ENCODE measurements at places on chromosomes 6 and 20.

DNA sequence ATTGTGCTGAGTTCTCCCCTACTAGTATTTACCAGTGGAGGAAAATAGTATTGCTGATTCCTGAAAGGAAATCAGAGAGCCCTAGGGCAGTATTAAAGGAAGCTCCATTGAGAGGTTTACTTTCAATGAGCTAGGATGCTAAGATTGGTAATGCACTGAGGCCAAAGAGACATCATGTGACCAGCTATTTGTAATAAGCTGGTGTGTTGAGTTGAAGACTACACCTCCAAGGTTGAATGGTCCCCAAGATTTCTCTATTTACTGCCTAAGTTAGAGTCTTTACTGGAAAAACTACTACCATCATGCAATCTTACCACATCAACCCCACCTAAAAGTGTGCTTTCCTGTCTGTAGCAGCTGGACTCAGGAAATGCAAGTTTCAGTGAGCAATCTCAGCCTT lies 151.5 kb upstream of the GJE1 start:
- no peak for DNase-seq

GRCh38 chr6:29737707-29738630 lies 14.7 kb downstream of the HLA-F start:
- peak; percentile 44 for DNase-seq

DNA sequence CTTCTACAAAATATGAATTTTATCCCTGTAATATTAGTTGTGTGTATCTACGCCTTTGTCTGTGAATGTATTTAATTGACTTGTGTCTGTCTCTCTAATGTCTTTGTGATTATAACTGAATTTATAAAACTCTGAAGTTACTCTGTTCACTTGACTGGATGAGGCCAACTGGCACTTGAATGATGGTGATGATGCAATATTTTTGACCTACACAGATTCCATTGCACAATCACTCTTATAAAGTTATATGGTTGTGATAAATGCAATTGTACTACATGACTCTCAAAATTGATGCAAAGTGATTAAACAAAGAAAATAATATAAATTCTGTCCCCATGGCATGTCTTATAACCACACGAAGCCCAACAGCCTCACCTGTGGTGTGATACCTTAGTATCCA lies 287.3 kb upstream of the PLN start:
- no peak for DNase-seq

GRCh38 chr6:109655761-109656262 lies 35.2 kb downstream of the AK9 start:
- DNase-seq: no peak

GRCh38 chr6:3037638-3038365 lies 30.5 kb upstream of the RIPK1 start:
- no peak for DNase-seq

- DNase-seq: no peak
Measured at GRCh38 chr20:50265245-50265946, 74.8 kb downstream of the CEBPB start.

GRCh38 chr6:7175462-7175861 lies 67.7 kb downstream of the RREB1 start:
- DNase-seq: no peak

DNA sequence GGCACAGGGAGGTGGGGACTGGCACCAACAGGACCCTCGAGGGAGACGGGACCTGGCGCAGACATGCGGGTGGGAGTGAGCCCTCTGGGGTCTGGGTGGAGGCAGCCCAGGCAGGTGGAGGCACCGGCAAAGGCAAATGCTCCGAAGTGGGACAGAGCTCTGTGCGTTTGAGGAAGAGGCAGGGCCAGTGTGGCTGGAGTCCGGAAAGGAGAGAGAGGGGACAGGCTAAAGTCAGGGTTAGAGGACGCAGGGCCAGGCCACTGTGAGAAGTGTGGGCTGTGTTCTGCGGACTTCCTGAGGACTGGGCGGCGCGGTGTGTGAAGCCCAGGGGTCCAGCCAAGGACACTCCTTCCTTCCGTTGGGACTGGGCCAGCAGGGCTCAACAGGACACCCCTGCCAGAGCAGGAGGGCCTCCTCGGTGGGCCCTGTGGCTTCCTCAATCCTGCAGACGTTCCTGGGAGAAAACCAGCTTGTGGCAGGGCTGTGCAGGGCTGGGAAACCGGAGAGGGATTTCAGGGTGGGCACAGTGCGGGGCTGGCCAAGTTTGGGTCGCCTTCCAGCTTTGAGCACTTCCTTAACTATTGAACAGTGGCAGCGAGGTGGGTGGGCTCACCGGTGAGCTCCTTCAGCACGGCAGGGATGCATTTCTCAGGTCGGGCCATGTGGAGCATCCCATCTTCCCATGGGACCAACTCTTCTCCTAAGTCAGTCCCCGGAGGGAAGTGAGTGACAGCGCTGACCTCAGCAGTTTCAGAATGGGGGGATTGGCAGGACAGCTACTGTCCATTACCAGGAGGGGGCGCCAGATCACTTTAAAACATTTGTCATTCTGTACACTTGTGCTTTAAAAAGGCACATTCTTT lies 22.5 kb downstream of the MOCS3 start:
- peak; percentile 59 for DNase-seq

DNA sequence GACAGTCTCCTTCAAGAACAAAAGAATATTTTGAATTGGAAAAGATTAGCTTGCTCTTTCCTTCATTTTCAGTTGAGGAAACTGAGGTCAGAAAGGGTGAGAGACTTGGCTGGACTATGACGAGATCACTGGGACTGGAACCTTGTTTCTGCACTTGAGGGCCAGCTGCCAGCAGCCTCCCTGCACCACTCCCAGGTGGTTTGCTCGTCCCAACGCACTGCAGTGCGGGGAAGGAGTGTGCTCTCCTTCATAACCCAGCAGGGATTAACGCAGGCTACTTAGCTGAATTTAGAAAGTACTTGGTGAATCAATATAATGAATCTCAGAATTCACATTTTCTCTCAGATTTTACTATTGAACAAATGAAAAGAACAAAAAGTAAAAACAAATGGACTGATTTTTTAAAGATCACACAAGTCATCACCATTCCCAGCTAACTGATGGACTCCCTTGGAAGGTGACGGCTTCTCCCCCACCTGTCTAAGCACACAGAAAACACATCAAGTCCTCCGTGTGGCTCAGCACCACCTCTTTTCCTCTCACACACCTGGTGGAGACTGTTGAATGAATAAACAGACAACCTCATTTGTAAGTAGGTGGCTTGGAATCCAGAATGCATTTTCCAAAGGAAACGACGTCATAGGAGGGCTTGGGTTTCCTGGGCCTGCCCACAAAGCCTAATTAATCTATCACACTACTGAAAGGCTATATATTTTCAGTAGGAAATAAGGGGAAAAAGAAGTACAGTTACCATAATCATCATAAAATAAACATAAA lies 121.0 kb downstream of the QRSL1 start:
- no peak for DNase-seq

GRCh38 chr6:157522472-157522871 lies 141.5 kb downstream of the ZDHHC14 start:
- DNase-seq: no peak

GRCh38 chr6:121302882-121303281 lies 31.4 kb downstream of the TBC1D32 start:
- no peak for DNase-seq

GRCh38 chr20:23071996-23072395 lies 14.1 kb downstream of the CD93 start:
- no peak for DNase-seq

GRCh38 chr6:156517088-156517487 lies 260.1 kb upstream of the ARID1B start:
- no peak for DNase-seq

GRCh38 chr6:74073999-74074398 lies 378.0 kb downstream of the CD109 start:
- no peak for DNase-seq
